ENCODE measurements at places on chromosomes 3 and 15.

- no peak for DNase-seq
These were observed 215.8 kb downstream of the DPH6 start for GRCh38 chr15:35330048-35330695.

DNA sequence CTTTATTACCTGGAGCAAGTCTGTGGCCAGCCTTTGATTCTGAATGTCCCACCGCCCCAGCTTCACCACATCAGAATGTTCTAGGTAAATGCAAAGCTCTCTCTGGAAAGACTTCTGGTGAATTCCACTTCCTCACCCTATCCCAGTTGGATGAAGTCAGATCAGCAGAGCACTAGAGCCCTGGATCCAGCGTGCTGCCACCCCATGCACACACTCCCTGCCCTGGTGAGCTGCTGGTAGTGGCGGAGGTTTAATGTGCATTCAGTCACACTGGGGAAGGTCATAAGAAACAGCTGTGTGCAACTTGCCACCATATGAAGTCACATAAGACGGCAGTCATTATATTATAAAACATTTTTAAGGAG, 16.3 kb upstream of the SLC41A3 start:
- DNase-seq: no peak

DNA sequence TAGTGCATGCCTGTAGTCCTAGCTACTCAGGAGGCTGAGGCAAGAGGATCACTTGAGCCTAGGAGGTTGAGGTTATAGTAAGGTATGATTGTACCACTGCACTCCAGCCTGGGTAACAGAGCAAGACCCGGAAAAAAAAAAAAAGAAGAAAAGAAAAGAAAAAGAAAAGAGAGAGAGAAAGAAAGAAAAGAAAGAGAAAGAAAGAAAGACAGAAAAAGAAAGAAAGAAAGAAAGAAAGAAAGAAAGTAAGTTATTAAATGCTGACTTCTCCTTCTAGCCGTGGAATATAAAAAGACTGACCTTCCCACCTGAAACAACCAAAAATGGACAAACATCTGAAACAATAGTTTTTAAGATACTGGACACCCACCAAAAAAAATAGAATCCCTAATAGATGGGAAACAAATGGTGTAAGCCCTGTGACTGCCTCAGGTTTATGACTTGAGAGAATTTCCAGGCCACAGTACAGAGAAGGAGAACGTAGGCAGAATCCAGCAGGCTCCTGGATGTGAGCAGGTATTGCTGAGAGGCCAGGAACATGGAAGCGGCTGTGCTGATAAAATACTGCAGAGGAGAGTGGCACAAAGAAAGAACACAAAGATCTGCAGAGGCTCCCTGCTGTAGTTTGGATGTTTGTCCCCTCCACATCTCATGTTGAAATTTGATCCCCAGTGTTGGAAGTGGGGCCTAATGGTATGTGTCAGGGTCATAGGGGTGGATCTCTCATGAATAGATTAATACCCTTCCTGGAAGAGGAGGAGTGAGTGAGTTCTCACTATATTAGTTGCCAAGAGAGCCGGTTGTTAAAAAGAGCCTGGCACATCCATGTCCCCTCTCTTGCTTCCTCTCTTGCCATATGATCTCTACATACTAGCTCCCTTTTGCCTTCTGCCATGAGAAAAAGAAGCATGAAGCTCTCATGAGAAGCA, 41.8 kb upstream of the PRSS50 start:
- DNase-seq: no peak

- DNase-seq: no peak
These were observed 244.5 kb upstream of the KCNMB2 start for GRCh38 chr3:178291574-178292370.

- DNase-seq: no peak
These were observed 182.5 kb downstream of the OPA1 start for GRCh38 chr3:193775421-193776077.

- DNase-seq: no peak
These were observed 80.6 kb upstream of the BHLHE40 start for GRCh38 chr3:4898454-4899313.

DNA sequence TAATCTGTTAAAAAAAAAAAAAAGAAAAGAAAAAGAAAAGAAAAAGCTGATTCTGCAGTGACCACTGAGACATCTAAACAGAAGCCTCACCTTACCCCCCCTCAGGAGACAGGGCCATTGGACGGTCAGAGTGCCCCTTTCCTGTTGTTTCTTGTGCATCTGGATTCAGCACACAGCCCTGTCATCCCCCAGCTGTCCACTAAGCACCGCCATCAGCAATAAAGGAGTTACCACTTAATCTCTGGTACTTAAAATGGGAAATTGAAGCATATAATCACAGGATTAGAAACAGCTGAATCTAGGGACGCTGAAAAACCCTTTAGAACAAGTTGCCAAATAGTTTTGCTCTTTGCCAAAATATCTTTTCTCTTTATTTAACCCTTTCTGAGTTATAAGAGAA, 62.5 kb downstream of the TRIM69 start:
- no peak for DNase-seq

GRCh38 chr15:89119489-89120478, 31.5 kb downstream of the ABHD2 start:
- DNase-seq: no peak

GRCh38 chr3:158712443-158712842, 19.8 kb downstream of the RARRES1 start:
- no peak for DNase-seq

GRCh38 chr3:183435661-183436060, 7.2 kb upstream of the MCF2L2 start:
- DNase-seq: no peak

- no peak for DNase-seq
These were observed 54.5 kb downstream of the SATB1 start for GRCh38 chr3:18370672-18371071.

DNA sequence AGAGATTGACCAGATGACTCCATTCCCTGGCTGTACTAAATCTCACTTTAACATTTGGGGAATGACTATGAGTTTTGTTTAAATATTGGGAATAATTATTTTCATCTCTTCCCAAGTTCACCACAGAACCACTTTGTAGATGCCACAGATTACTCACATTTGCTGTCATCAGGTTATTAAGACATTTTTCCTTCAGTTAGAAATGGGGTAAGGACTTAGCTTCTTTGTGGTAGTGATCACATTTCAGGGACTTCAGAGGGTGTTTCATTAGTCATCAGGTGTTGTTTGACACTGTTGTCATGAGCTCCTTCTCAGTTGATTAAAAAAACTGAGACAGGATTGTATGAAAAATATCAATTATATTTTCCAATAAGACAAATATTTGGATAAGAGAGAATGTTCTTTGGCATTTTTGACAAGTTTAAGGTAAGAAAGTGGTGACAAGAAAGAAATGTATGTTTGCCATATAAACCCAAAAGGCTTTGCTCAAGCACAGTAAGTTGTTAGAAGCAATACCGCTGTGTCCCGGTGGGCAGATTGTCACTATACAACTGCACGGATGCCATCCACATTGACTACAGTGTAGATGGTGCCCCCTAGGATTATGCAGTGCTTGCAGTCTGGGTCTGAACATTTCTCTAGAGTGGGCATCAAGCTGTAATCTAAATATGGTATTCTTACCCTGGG, 22.3 kb downstream of the FBXL2 start:
- DNase-seq: no peak

GRCh38 chr3:25480811-25481210, 52.7 kb downstream of the RARB start:
- no peak for DNase-seq

DNA sequence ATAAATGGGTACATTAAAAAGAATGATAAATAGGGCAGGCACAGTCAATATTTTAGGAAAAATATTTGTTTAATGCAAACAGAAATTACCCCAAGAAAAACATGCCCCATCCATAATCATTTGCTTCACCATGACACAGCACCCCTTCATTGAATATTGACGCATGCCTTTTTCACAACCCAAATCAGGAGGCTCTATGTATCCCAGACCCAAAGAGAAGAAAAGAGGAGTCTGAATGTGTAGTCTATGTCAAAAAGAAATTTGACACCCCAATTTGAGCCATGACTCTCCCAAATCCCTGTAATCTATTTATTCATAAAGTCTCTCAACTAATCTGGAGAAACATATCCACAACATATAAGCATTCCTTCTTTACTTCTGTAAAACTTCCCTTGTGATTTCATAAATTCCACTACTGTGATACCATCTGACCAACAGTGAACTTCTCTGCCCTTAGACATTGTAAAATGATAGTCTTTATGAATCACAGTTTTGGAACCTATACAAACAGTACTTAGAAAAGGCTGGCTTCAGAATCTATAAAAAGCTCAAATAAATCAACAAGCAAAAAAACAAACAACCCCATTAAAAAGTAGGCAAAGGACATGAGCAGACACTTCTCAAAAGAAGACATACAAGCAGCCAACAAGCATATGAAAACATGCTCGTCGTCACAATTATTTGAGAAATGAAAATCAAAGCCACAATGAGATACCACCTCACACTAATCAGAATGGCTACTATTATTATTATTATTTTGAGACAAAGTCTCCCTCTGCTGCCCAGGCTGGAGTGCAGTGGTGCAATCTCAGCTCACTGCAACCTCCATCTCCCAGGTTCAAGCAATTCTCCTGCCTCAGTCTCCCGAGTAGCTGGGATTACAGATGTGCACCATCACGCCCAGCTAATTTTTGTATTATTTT, 53.4 kb upstream of the XRN1 start:
- peak; percentile 35 for DNase-seq

- DNase-seq: peak; percentile 59
These were observed 459.6 kb downstream of the MECOM start for GRCh38 chr3:169203631-169204550.

DNA sequence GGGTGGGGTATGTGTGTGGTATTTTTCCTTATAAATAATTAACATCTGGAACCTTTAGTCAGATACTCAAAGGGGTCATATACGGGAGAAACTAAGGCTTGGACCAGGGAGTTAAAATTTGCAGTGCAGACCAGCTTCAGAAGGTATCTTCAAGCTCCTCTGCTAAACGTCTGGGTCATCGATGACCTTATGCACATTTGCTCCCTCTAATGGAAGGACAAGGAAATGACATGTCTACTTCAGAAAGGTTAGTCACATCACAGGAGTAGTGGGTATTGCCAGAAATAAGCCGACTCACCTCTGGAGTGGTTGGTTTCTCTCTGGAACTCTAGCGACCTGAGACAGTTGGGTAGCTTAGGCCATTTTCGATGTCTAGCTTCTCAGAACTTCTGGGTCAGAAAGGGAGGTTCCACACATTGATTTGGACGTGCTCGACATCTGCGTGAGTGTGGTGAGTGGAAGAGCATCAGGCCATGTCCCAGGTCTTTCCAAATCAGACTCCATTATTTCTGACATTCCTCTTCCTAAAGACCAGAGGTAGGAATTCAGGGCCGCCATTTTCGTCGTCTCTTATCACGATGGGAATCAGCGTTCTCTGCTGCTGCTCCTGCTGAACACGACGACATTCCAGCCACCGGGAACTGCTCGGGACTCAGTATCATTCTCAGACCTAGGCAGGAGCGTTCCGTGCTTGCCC, 31.8 kb upstream of the RASA2 start:
- peak; percentile 63 for DNase-seq

DNA sequence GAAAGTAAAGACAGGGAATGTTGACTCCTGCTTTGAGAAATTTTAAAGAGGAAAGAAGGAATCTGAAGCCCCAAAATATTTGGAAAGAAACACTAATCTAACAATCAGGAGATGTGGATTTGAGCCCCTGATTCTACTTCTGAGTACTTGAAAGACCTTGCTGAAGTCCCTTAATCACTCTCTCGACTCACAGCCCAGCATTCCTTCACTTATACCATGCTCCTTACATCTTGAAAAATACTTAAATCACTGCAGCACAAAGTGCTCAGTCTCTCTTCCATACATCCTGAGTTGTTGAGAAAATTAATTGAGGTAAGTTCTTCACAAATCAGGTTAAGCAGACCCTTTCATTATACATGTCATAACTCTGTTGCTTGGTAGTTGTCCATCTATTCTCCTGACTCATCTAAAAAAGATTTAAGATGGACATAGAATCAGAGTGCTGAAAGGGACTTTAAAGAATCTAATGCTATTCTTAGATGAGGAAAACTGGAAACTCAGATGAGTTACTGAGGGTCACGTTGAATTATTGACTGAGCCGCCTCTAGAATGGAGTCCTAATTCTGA, 72.8 kb upstream of the THSD4 start:
- no peak for DNase-seq

DNA sequence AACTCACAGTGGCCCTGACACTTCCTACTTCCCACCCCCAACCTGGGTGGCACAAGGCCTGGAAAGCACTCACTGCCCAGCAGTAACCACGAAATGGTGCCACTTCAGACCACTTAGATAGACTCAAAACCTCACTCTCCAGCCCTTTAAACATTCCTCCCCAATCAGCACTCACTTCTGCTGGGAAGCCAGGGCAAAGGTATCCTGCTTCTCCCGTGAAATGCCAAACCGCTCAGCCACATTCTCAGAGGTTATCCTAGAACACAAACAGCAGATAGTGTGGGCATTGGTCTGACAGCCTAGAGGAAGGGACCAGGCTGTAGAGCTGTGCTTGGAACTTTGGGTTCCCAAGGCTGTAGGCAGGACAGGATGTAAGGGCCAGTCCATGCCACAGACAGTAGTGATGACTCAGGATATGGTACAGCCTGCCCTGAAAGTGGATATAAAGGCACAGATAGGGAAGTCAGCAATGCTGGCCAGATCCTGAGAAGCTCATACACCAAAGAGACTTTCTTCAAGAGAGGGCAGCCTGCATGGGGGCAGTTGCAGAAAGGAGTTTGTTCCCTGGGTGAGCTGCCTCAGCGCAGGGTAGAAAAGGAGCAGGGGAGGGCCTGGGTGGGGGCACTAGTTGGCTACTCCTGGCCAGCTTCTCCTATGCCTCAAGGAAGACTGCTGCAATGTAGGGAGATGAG, 9.2 kb downstream of the ACAA1 start:
- DNase-seq: no peak

DNA sequence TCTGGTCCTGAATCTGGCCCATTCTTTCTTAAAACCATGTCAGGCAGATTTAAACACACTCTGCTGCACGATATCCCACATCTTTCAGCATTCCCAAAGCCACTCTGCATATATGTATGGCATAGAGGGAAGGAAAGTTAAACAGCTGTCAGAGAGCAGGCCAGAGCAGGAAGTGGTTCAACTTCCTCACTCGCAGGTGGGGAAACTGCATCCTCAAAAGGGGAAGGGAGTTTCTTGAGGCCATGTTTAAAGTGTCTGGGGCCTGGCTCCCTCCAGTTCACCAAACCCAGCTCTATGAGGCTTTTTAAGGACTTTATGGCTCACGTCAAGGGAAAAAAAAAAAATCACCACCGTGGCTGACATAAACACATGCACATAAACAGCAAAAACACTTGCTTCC, 123.1 kb downstream of the OPA1 start:
- no peak for DNase-seq

Measured in astrocyte of the cerebellum (primary cell).